ENCODE measurements at places on chromosomes 11 and 22. TPM values are rescaled to one million over a fixed set of nuclear protein-coding genes. Genes with fewer than 3 reads are reported as not detected.

DNA sequence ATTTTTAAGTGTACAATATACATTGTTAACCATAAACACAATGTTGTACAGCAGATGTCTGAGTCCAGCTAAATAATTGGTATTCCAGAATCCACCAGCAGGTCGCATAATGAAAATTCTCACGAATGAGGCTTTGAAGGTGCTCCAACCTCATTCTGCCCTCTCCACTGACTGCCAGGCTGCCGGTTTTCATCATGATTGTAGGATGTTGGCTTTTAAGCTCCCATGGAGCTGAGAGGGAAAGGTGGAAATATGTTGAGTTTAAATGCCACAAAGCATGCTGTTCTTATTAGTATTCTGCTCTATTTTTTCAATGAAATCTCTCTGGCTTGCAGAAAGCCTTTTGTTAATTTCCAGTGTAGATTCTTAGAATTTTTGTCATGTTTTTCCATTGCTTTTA, 337.2 kb upstream of the DDI1 start:
- DNase-seq, result no peak

DNA sequence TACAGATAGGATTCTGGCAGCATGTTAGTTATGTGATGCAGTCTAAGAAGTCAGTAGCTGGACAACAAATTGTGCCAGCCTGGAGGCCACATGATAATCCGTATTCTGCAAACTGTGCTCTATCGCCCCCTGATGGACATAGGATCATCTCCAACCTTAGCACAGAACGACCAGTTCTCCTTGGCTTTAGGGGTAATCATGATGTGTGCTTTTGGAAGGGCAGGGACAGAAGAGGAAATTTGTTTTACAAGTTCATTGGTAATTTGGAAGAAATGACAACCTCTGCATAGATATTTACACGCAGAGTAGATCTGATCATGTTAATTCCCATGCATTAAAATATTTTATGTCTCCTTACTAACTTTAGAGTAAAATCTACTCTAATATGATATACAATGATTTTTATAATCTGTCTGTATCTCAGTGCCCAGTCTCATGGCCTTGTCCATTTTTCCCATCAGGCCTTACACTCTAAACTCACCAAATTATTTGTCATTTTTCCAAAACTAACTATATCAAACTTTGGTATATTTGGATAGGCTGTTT, 12.1 kb downstream of the OR10D3 start:
- no peak for DNase-seq

- no peak for DNase-seq
These were observed 78.7 kb upstream of the NARS2 start for GRCh38 chr11:78653294-78653909.

GRCh38 chr11:18721561-18722292, 4.3 kb downstream of the IGSF22 start:
- no peak for DNase-seq

- DNase-seq, result no peak
These were observed 10.7 kb downstream of the TSPAN18 start for GRCh38 chr11:44737245-44738085.

DNA sequence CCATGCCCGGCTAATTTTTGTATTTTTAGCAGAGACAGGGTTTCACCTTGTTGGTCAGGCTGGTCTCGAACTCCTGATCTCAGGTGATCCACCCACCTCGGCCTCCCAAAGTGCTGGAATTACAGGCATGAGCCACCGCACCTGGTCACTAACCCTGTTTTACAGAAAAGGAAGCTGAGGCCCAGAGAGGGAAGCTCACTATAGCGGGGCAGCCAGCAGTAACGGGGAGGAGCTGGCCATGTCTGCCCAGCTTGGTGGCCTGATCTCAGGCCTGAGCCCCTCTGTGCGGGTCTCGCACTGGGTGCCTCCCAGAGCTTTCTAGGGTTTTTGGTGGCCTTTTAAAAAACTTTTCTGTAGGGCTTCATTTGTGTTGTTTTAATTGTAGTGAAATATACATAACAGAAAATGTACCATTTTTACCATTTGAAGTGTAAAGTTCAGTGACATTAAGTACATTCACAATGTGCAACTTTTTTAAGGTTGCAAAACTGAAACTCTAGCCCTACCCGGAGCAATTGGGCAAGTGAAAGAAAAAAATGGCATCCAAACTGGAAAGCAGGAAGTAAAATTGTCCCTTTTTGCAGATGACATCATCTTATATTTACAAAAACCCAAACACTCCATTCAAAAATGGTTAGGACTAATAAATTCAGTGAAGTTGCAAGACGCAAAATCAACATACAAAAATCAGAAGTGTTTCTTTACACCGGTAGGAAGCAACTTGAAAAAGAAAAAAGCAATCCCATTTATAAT, 14.5 kb upstream of the CYTH4 start:
- peak; percentile 6 for DNase-seq

DNA sequence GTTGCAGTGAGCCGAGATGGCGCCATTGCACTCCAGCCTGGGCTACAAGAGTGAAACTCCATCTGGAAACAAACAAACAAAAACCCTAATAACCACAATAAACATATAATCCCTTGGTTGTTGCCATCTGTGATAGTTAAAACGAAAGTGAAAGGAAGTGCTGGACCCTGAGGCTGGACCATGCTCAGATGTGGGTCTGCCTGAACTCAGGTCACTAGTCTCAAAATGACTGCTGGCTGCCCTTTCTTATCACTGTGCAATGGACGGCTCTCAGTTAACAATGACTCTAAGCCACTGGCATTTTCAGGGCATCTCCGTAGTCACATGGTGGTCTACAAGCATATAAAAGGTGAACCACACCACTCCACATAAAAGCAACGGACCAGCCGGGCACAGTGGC, 48.2 kb upstream of the FTH1 start:
- DNase-seq, result no peak

DNA sequence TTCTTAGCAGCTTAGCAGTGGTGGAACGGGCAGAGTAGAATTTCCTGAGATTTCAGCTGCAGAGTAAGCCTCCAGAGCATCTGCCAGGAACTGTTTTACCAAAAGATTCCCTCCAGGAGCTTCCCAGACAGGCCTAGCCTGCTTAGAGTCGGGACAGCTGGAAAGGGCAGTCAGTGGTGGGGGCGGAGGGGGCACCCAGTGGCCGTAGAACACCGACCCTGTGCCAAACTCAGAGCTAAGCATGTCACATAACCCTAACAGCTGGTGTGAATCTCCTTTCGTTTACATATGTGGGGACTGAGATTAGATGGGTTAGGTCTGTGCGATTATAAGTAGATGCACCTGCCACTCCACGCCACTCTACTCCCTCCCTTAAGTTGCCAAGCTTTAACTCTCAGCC, 80.0 kb upstream of the CRTAM start:
- no peak for DNase-seq

DNA sequence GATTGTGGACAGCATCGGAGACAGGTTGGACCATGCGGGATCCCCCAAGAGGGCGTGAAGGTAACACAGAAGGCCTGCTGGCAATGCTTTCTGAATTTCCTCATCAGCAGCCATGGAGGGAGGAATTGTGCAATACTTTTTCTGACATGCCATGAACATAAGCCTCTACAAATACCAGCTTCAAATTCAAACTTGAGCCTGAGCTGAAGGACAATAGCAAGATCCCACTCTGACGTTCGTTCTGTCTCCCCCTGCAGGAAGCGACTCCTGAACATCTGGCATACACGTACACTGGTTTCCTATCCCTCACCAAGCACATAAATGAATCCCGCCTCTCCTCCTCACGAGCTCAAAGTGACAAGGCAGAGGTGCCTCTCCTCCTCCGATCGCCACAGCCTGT, 312.2 kb downstream of the BRD1 start:
- DNase-seq, result no peak

- no peak for DNase-seq
These were observed 120.1 kb upstream of the SLC5A12 start for GRCh38 chr11:26841818-26842473.

GRCh38 chr11:120409655-120410054, 73.4 kb downstream of the ARHGEF12 start:
- DNase-seq, result no peak

DNA sequence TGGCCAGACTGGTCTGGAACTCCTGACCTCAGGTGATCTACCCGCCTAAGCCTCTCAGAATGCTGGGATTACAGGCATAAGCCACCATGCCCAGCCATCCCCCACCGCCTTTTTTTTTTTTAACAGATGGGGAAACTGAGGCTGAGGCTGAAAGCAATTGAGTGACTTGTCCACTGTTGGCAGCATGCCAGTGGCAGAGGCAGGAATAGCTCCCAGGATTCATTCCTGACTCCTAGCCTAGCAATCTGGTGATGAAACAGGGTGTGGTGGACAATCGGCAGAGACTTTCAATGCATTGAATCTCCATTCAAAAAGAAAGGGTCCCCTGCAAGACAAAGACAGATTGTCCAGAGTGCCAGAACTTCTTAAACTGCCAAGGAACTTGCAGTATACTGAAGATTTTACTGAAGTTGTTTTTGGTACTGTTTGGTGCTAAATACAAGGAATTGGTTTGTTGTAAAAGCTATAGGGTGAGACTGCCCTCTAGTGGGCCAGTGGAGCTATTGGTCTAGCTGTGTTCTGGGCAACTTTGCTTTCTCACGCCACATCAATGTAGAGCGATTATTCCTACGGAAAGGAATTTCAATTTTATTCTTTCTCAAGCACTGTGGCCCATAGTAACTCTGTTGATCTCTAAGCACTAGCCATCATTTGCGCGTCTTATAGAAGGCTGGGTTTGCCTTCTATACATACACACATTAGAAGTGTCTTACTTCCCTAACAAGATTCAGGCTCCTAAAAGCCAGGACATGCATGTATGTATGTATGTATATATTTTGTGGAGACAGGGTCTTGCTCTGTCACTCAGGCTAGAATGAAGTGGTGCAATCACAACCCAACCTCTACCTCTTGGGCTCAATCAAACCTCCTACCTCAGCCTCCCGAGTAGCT, 21.0 kb downstream of the C22orf31 start:
- peak; percentile 39 for DNase-seq

DNA sequence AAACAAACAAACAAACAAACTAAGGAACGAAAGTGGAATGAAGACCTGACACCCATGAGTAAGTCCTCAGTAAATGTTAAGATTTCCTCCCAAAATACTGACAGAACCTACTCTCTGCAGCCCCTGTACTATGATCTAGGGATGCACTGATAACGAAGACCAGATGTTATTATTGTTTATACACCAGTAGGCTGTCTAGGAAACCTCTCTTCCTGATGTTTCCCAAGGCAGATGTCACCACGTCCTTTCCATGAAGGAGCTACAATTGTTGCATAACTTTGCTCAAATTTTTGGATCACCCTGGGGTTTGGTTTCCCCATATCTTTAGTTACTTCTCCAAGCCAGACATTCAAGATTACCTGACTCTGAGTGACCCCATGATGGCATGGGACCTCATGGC, 340.7 kb downstream of the MIAT start:
- DNase-seq, result no peak

DNA sequence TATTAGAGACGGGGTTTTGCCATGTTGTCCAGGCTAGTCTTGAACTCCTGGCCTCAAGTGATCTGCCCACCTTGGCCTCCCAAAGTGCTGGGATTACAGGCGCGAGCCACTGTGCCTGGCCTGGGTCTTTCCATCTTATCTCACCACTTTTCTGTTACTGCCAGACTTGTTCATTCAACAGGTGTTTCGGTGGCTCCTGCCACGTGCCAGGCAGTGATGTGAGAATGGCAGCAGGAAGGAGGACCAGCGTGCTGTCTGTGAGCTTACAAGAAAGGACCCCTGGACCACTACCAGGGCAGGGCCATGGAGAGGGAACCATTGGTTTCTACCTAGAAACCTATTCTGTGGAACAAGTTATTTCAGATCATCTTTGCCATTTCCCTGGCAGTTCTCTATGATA, 44.2 kb downstream of the CLMP start:
- no peak for DNase-seq

GRCh38 chr22:40347300-40347699, 1.0 kb downstream of the ADSL start:
- DNase-seq, result no peak

DNA sequence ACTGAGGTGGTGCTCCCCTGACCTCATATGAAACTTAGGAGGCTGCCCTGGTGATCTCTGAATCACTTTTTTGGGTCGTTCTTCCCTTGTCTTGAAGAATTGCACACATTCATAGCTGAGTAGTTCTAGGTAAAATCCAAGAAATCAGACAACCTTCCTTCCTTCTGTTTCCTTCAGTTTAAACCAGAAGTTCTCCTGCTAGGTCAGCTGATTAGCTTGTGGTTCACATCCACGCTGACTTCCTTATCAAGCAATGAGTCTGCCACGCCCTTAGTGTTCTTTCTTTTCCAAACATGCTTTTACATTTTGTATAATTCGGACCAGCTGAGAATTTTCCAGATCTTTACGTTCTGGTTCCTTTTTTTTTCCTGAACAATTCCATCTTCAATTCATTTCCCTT, 892.8 kb downstream of the NTM start:
- DNase-seq, result no peak

DNA sequence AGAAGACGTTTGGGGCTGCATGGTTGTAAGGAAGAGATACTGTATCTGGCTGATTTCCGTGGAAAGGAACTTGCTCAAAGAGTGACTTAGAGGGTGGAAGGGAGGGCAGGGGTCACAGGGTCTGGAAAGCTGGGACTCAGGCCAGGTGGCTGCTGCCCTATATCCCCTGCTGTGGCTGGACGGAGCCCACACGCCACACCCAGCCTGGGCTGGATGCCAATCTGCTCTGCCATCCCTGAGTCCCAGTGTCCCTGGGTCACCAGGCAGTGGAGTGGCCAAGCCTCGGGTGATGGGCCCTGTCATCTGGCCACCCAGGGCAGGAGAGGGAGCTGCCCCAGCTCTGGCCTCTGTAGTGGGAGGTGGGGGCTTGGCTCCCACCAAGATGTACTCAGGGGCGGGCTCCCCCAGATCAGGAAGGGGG, 26.5 kb upstream of the KRTAP5-7 start:
- peak; percentile 52 for DNase-seq

DNA sequence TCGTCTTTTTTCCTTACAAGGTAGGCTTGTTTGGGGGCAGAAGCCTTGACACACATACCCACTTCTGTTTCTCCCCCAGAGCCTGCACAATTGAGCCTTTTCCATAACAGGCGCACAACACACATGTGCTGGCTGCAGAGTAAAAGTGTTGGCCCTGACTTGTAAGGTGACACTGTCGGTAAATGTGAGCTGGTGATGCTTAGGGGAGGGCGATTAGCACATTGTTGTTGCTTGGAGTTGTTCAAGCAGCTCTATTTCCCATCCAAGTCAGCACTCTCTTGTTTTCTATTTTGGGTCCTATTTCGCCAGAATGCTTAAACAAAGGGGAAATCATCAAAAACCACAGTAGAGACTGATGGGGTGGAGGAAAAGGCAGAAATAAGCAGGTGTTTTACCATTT, 51.9 kb upstream of the PTPRJ start:
- no peak for DNase-seq

GRCh38 chr22:49010070-49010863, 817.4 kb downstream of the BRD1 start:
- peak; percentile 15 for DNase-seq

- no peak for DNase-seq
These were observed 22.4 kb downstream of the RTCB start for GRCh38 chr22:32389685-32390084.

GRCh38 chr11:65434667-65435410, 12.2 kb downstream of the NEAT1 start:
- DNase-seq, result no peak

- DNase-seq, result no peak
These were observed at the start of gene CHEK1 for GRCh38 chr11:125624756-125625213. CHEK1 (plus strand) TSS chr11:125625163; CDS start chr11:125626769, 1,606 bp downstream.

Gene OR51E1
- 2.3 TPM for total RNA-seq

Gene TMEM45B
- not detected for total RNA-seq

Gene SMCO4
- 28.5 TPM for total RNA-seq

Gene SLC22A24
- total RNA-seq, result not detected

Gene PHOX2A
- total RNA-seq, result not detected

Gene ANAPC15
- 48.7 TPM for total RNA-seq

Gene OR51E2
- total RNA-seq, result 0.25 TPM

Gene ARHGAP8
- 1.3 TPM for total RNA-seq

Gene PDE2A
- total RNA-seq, result 53.7 TPM

Gene SCN2B
- total RNA-seq, result 7.2 TPM

Gene UBE2L6
- total RNA-seq, result 14.2 TPM
